Thyroid gland (tissue), 4 donors: ENCODE measurements at places on chromosomes 1 and 21. TPM values are rescaled to one million over a fixed set of nuclear protein-coding genes. Genes with fewer than 3 reads are reported as not detected.
A peak's percentile ranks its signal among the peaks of the same experiment; 100 is the strongest.

DNA sequence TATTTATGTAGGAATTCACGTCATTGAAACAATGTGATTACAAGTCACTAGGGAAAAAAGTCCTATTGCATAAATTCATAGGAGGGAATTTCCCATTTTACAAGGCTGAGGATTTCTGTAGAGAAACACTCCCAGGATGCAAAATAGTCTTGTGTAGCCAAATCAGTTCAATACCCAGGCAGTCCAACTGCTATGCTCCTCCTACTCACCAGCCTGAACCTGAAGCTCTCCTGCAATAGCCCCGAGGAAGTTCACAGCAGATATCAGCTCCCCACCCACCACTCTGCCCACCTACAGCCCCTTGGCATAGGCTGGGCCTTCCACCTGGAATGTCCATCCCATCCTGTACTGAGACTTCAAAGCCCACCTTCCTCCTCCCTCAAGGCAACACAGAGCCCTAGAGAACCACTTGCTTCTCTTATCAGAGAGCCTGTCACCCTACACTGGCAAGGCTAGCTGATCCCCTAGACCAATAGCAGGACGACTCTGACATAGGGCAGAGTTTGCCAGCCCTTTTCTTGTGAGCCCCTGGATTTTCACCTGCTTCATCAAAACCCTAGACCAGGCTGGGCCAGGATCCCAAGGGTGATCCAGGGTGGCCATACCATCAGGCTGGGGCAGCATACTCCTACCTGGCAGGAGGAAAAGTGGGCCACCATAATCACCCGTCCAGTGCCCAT, 1.5 kb downstream of the LSS start:
- no peak for DNase-seq

Gene C1orf210
- 40.8 TPM for total RNA-seq

DNA sequence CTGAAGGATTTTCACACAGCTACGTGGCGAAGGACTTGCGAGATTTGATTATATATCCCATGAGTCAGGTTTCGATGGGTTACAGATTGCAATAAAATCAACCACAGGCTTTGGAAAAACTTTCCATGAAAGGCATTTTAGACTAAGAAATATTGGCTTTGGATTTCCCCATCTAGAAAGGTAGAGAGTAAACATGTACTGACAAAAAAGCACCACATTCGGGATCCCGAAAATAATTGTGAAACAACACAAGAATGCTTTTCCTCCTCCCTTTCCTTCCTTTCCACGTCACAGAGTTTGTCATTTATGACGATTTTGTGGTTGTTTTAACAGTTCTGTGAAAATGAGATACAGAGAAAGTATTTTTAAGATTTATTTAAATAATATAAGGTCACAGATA, 38.5 kb downstream of the TGFB2 start:
- no peak for DNase-seq

Gene MCOLN3
- 8.3 TPM for total RNA-seq

Gene ZNF669
- 13.0 TPM for total RNA-seq

Gene GBP7
- total RNA-seq: not detected

Gene PEX11B
- 35.4 TPM for total RNA-seq

Gene RAB3B
- under 0.01 TPM for total RNA-seq

DNA sequence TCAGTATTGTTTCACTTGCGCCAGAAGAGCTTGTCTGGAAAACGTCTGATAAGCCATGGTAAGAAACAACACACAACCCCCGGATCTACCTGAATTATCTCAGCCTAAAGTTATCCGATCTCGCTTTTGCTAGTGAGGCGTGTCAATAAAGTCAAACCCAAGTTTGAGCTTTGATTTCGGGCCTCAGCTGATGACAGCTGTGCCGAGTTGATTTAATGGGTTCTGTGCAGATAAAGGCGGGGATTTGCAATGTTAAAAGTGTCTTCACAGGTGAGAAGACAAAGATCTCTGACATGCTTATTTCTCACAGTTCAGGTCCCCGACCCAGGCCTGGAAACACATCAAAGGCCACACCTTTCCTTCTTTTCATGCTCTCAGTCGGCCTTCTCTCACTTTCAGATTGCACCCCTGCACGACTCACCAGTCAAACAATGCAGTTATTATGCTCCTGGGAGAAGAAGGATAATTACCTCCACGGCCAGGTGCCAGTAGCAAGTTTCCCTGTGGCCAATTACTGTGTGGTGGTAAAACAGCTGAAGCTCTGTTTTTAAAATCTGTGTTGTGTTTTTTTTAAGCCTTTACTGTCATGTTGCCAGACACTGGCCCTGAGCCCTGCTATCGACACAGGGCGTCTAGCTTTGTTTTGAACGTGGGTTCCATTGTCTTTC, 245.3 kb upstream of the RUNX1 start:
- no peak for DNase-seq

DNA sequence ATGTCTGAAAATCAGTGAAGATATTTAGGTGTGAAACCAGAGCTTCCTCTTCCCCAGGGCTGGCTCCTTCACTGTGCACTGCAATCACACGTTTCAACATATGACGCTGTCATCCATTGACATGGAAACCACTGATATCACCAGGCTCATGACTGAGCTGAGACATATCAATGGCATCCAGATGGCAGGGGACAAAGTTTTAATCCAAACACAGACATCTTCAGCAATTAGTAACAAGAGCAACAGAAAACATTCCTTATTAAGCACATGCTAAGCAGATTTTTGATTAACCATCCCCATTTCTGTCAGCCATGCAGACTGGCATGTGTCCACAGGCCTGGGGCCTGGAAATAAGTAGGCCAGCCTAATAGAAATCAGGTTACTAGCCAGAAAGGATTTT, 108.0 kb upstream of the ADAR start:
- no peak for DNase-seq

DNA sequence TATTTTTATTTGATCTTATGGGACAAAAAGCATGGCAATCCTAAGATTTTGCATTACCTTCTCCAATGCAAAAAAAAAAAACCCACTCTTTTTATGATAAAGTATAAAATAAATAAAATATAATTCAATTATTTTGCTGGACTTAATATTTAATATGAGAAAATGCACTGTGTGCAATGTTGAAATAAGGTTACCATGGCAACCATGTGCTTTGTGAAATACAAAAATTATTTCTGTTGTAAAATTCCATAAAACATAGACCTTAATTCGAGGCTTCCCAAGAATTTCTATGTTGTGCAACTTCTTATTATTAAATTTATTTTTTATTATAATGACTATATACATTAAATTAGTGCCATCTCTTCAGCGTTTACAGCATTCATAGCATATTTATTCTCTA, 989.5 kb downstream of the MRPL39 start:
- DNase-seq: no peak

Gene TRNP1
- total RNA-seq: 6.9 TPM

Gene GSTM5
- total RNA-seq: 2.8 TPM

DNA sequence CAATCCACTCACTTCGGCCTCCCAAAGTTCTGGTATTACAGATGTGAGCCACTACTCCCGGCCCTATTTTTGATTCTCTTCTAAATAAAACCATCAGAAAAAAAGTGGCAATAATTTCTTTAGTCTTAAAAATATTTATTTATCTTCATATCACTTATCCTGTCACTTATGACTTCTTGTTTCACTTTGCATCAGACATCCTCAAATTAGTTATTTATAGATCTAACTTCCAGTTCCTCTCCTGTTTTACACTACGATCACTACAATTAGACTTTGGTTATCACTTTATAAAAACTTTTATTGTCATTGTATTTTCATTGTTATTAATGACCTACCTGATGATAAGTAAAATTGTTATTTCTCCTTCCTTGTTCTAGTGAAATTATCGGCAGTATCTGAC, 783.4 kb upstream of the BRINP3 start:
- no peak for DNase-seq

DNA sequence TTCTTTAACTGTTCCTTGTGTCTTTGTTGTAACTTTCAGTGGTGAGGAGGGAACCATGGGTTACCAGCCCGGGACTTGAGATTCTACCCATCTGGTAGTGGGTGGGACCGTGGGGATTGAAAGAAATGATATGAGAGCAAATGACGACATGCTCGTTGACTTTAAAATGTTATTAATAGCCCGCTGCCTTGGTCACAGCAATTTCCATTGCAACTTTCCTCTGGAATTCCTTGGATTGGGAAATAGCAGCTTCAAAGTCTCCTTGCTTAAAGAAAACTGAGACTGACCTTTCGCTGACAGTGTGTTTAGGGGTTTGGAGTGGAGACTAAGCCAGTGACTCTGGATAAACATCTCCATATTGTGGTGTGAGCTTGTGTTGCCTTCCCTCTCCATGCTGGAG, 44.2 kb upstream of the MARK1 start:
- no peak for DNase-seq

- DNase-seq: no peak
These were observed 15.4 kb upstream of the SHE start for GRCh38 chr1:154517661-154518060.

Gene SLC44A5
- total RNA-seq: 0.11 TPM

Gene OR2T33
- 1.8 TPM for total RNA-seq

- DNase-seq: no peak
These were observed 17.6 kb upstream of the IFI6 start for GRCh38 chr1:27689423-27690173.

- DNase-seq: no peak
These were observed 102.6 kb downstream of the ADSS2 start for GRCh38 chr1:244349103-244349531.

- no peak for DNase-seq
These were observed 50.9 kb downstream of the S100B start for GRCh38 chr21:46553993-46554392.

Gene KRTAP13-2
- not detected for total RNA-seq

- no peak for DNase-seq
These were observed 54.4 kb upstream of the ADARB1 start for GRCh38 chr21:45019887-45020537.

DNA sequence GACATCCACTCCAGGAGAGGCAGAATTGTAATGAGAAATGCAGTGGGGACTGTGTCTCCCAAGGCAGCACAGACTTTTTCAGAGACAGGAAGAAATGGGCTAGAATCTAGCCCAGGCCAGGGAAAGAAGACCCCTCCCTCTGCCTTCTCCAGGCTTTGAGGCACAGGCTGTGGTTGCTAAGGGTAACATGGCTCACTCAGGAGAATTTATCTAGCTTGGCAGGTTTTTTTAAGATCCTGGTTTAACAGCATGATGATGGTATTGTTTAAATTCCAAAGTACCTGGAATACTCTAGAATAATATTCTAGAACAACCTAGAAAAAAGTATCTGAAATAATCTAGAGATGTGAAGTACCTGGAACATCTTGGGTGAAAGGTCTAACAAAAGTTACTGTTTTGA, 125.6 kb downstream of the URB2 start:
- no peak for DNase-seq

- DNase-seq: no peak
These were observed 9.3 kb upstream of the TTLL10 start for GRCh38 chr1:1164361-1164700.

DNA sequence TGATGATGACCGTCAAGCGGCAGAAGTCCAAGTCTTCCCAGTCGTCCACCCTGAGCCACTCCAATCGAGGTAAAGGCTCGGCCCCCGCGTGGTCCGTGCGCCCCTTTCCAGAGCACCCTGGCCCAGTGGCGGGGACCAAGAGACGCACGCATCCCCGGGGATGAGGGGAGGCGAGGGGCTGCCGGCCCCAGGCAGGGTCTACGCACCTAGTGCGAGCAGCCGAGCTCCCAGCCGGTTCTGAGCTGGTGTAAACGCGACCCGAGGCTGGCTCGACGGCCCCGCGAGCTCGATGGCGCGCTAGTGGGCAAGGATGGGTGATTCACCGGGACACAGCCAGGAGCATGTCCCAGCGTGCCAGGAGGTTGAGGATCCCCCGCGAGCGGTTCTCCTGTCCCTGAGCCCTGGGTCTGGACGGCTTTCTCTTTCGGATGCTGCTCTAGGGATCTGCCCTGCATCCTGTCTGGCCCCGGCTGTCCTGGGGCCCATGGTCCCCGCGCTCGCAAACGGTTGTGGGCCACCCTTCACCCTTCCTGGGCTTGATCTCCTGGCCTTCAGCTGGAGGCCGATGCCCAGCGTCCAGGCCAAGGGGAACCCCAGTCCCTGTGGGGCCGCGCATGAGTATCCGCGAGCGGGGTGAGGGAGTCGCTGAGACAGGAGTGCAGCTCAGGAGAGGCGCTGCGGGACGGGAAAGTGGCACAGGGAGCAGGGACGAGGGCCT, 689 bp downstream of the PKP1 start:
- no peak for DNase-seq

Gene NCF2
- total RNA-seq: 4.7 TPM

DNA sequence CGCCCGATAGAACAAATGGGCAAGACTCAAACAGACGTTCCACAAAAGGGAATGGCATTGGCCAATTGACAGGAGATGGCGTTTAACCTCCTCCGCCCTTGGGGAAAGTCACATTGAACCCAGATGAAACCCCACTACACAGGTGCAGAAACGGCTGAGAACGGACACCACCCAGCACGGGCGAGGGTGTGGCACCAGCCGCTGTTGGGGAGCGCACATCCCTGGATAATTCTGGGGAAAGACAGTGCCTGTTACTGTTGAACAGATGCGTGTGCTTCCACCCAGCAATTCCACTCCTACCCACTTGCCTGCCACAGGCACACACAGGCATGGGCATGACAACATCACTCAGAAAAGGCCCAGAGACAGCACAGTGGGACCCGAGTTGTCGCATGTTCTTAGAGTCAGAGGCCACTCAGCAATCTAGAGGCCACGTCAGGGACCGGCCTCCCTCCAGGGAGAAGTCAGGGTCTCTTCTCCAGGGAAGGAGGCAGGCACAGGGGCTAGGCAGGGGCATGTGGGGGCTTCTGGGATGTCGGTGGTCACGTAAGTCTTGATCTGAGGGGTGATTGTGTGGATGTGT, 15.2 kb downstream of the PRXL2B start:
- no peak for DNase-seq

DNA sequence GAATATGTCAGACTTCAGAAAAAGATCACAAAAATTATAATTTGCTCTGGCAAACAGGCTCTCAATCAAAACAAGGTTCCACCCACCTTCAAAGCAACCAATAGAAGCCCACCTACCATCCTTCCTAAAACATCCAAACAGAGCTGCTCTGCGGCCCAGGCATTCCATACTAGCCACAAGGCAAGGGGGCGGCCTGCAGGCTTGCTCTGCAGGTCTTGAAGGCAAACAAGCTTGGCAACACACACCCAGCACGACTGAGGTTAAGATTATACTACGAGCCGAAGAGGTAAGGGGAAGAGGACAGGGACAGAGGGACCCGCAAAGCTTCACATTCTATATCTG, 207.3 kb downstream of the SLC45A1 start:
- DNase-seq: peak; percentile 42

DNA sequence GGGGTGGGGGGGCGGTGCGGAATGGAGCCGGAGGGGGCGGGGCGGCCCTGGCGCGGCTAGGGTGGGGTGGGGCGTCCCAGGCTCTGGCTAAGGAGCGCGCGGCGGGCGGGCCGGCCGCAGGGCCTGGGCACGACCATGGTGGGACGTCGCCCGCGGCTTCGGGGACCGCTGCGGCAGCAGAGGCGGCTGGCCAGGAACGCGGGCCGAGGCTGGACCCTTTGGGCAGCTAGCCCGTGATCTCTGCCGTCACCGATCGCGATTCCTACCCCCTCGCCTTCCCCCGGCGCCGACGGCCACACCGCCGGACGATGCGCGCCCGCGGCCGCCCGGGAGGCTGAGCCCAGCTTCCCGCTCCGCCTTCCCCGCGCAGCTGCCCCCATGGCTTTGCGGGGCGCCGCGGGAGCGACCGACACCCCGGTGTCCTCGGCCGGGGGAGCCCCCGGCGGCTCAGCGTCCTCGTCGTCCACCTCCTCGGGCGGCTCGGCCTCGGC, at the start of gene MAP3K21:
Gene MAP3K21 (plus strand): TSS at position 74 of the 491 bp plus-strand sequence. CDS start 305 bp downstream, at position 379.
- no peak for DNase-seq
